ENCODE measurements at places on chromosomes 11 and 22.

DNA sequence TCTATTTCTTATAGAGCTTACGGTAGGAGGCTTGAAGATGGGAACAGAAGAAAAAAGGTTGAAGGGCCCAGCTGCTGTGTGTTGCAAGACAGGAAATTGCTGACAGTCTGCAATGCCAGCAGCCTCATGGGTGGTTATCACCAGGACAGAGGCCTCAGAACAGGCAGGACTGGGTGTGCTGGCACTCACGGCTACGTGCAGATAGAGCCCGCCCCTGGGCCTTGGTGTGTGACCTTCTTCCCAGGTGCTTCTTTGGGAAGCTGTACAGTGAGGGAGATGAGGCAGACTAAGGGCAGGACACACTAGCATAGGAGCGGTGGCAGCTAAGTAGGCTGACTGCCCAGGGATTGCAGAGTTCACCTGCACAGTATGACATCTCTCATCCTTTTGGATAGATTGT lies 12.6 kb downstream of the PRAME start:
- peak; percentile 56 for DNase-seq

DNA sequence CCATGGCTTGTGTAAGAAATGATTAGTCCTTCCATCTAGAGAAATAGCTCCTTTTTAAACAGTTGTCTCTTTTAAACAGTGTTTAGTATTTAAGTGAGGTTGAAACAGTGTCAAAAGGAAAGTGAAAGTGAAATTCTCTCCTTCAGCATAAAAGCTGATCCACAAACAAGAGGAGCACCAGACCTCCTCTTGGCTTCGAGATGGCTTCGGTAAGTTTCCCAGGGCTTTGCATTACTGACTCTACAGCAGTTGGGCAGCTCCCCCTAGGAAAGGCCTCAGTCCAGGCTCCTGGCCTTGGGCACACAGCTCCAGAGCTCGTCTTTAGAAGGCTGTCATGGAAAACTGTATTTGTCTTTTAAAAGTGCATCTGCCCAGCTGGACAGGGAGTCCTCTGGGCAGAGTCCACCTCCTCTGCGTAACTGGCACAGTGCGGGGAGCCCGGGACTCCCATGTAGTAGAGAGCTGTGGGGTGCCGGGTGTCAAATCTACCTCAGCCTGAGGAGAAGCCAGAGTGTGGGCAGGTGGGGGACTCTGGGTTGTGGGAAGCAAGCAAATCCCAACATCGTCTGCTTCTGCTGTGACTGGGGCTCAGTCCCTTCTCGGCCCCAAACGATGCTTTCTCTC lies at the start of gene PLAAT4:
TSS of gene PLAAT4 (plus strand) at position 140 of the 624 bp plus-strand sequence. CDS start at position 201, 61 bp downstream.
- DNase-seq, result no peak

DNA sequence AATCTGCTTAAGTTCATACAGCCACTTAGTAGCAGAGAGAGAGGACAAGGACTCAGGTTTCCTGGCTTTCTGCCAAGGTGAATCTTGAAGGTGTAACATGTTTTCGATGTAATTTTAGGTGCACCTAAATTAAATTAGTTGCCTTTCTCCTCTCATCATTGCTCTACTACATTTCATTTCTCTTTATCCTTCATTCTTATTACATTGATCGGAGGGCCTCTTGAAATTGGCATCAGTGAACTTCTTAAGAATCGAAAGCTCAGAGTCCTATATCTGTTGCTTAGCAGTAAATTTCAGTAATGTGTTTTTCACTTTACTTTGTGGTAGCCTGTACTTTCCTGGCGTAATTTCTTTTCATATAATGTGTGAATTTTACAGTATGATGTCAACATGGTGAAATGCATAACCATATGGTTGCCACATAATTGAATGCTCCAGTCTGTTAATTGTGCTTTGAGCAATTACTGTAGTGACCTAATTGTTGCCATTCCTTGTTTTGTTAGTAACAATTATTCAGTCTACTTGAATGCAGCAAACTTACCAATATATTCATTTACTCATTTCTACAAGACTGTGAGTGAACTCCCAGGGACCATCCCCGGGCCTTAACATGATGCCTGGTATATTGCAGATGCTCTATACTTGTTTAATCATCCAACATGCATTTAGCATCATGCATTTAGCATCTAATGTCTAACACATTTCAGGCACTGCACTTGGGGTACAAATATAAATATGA lies 138.1 kb downstream of the MAML2 start:
- DNase-seq, result no peak

DNA sequence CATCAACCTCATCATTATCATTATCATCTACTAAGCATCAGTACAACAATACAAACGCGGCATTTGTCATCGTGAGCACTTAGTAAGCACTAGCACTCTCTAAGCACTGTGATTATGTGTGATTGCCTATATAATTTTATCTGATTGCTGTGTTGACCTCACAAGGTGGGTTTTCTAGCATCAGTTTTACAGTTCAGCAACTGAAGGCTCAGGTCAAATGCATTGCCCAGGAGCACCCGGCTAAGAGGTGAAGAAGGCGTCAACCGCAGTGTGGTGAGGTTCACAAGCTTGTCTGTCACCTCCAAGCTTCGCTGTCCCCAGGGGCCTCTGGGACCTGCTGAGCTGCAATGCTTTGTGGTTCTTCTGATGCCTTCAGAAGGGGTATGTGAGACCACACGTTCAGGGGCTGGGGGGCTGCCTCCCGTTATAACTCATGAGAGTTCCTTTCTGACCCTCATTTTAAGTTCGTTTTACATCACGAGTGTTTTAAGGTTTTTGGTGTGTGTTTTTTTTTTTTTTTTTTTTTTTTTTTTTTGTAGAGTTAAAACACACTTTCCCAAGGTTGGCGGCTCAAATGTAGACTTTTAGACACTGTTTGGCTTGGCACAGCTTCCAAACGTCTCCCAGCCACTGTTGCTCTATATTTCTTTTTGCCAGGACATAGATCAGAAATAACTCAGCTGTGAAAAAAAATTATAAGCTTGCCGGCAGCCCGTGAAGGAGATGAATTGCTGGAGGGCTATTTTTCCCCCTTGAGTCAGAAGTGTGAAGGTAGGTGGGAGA lies 33.8 kb upstream of the SCUBE1 start:
- DNase-seq, result no peak

DNA sequence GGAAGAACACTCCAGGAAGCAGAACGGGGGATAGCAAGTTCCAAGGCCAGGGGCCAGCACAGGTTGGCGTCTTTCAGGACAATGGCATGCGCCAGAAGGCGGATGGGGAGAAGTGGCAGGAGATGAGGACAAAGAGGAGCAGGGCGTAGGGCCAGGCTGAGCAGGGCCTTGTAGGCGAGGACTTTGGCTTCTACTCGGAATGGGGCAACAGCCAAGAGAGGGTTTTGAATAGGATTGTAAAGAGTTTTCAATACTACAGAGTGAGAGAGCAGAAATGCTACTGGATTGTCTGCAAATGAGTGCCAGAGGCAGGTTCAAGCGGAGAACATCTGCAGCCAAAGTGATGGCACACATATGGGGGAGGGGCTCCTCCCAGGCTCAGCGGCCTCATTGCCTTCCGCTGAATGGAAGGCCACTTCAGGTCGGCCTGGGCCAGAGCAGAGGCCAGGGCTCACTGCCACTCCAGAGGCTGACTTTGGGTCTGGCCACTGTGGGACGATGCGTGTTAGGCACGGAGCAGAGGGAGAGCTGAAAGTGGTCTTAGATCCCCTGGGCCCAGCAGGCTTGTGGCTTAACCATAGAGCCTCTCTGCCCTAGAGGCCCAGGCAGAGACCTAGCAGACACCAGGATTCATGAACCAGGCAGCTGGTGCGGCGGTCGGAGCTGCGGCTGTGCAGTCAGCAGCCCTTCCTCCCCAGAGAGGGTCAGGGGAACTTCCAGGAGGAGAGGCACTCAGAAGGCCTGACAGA lies 118.2 kb downstream of the DSCAML1 start:
- DNase-seq, result no peak

- DNase-seq, result no peak
Measured at GRCh38 chr11:112348480-112349029, 87.9 kb upstream of the PLET1 start.

GRCh38 chr11:7775689-7776088 lies 21.1 kb downstream of the OR5P2 start:
- DNase-seq, result no peak

DNA sequence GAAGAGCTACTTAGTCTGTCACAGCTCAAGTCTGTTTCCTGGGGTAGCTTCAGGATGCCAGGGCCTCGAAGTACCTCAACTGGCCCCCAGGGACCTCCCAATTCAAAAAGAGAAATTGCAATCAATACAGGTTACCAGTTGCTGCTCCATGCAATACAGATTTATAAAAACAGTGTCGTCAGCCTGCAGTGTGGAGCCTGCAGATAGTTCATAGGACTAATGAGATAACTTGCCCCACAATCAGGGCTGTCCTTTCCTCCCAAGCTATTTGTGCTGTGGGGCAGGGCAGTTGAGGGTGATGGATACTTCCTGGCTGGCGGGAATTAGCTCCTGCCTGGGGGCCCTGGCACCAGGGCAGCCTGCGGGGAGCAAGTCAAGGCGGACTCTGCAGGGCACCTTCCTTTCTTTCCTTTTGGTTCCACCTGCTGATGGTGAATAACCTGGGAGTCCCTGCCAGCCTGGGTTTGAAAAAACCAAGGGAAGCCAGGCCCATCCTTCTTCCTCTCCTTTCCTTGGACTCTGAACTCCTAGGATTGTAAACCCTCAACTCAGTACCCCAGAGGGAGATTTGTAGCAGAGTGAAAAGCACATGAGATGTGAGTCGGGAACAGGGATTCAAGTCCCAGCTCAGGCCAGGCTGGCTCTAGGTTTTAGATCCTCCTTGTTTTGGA lies 216.6 kb downstream of the CEP164 start:
- DNase-seq, result no peak

DNA sequence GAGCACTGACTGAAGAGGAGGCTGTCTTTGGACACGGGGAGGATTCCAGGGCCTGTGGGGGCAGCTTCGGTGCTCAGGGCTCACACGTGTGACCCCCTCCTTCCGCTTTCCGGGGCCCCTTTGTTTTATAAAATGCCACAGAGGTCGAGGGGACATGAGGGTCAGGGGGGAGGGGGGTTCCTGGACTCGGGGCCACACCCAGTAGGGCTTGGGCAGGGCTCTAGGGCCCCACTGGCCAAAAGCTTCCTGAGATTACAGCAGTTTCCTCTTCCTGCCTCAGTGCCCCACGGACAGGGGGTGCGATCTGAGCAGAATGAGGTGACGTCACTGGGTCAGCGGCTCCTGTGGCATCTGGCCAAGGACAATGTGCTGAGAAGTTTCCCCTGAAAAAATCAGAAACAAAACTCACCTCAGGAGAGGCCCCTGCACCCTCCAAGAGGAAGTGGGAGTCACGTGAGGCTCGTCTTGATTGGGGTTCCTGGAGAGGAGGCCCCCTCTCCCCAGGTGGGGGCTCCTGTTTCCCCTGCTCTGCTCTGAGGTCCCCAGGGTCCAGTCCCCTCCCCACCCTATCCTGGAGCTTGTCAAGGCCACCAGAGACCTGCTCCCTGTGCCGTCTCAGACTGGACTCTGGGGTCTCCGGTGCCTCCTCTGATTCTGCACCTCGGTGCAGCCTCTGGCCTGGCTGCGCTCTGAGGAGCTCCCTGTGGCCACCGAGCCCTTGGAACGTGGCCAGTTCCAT lies 6.4 kb upstream of the IFITM3 start:
- peak; percentile 60 for DNase-seq

GRCh38 chr22:41070665-41071331 lies 21.6 kb upstream of the EP300 start:
- DNase-seq, result no peak

DNA sequence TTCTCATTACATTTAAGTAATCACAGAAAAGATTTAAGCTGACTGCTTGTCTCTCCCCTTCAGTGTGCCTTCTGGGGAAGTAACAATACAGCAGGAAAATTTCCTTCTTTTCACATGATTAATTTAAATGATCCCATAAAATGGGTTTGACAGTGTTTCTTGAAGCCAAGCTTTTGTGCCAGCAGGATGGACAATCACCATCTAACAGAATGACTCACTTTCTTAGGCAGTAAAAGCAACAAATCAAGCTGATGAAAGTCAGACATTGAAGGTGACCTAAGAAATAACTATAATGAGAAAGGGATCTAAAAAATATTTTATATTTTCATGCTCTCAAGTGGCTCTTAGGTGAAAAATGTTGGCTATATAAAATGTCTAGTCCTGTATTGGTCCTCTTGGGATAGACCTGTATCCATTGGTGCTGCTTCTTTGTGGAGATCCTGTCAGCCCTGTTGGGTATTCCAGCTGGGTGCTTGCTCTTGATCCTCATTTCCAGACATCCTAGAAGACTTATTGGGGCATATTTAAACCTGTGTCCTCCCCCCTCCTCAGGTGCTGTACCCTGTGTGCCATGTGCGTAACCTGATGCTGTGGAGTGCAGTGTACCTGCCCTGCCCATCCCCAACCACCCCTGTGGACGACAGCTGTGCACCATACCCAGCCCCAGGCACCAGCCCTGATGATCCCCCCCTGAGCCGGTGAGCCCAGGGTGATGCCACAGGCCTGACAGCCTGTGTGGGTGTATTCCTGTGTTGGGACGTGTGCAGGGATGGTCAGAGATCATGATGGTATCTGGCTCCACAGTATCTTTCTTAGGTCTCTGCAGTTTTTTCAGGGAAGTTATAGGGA lies 62.7 kb upstream of the HORMAD2 start:
- no peak for DNase-seq

DNA sequence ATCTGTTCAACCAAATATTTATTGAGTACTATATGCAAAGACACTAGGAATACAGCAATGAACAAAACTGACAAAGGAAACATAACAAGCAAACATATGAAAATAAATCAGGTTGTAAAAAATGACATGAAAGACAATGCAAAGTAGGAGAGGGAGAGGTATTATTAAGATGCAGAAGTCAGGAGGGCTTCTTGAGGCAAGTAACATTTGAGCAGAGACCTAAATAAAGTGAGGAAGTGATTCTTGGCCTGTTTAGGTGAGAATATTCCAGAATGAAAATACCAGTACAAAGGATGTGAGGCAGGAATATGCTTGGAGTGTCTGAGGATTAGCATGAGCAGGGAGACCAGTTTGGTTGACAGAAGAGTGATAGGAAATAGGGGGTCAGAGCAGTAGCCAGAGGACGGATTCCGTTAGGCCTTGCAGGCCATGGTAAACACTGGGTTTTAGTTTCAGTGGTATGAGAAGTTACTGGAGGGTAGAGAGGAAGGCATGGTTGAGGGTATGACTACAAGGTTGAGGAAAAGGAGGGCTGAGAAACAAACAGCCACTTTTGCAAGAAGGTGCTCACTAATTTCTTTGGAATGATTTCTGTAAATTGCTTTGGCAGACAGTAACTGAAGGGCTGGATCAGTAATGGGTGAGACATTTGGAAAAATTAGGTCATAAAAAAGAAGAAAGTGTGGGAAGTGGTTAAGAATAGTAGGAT lies 191.9 kb downstream of the SWAP70 start:
- DNase-seq, result no peak
